A673 (cell line): ENCODE measurements at places on chromosomes 1 and 21. TPM values are rescaled to one million over a fixed set of nuclear protein-coding genes. Genes with fewer than 3 reads are reported as not detected.

The KISS1 gene
- total RNA-seq = not detected in 2 replicates

The IFT25 gene
- total RNA-seq = 34.7 and 41.0 TPM in 2 replicates

DNA sequence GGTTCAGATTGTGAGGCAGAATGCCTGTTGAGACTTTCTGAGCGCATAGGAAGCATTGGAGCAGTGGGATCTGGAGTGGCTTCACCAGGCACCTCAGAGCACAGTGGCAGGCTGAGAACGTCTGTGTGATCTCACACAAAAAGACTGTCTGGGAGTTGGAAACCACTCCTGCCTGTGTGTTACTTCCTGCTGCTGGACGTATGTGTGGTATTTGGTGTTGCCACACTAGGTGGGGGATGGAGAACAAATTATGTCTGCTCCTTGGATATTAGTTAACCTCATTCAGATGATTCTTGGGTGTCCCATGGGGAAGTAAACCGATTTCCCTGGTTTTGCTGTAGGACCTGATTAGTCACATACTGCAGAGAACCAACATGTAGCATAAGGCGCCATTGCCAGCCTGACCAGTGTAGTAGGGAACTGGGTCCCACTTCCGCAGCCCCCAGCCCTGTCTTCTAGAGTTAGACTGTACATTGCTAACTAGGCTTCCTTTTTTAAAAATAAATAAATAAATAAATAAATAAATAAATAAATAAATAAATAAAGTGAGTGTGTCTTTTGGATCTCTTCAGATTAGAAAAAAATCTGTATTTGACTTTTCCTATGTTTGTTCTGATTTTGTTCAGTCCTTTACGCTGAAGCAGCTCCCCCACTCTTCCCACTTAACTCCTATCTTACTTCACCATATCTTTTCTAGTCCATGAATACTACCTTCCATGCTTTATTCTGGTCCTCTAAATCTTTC is 26.9 kb downstream of the UCK2 start:
- H3K27me3 ChIP-seq = no peaks in the 10 kb centered on the region
- peak; percentile 53 for DNase-seq
- no peak overlapping the region for H3K27ac ChIP-seq
- H3K4me1 ChIP-seq = peaks cover 23% of the 10 kb centered on the region

GRCh38 chr1:167893798-167894197 is 20.1 kb downstream of the ADCY10 start:
- H3K4me1 ChIP-seq = no peaks in the 10 kb centered on the region
- H3K27me3 ChIP-seq = no peaks in the 10 kb centered on the region
- no peak overlapping the region for H3K27ac ChIP-seq
- no peaks in the 10 kb centered on the region for H3K36me3 ChIP-seq

GRCh38 chr1:156920233-156921052 is at the start of gene LRRC71:
LRRC71 (plus strand) TSS chr1:156920632; CDS start chr1:156920804, 172 bp downstream.
- H3K27me3 ChIP-seq = peaks cover 50% of the 10 kb centered on the region
- no peaks in the 10 kb centered on the region for H3K36me3 ChIP-seq
- H3K27ac ChIP-seq = no peak within 1 kb of the TSS
- peak; percentile 89 for DNase-seq

The DENND2D gene
- total RNA-seq = not detected in 2 replicates

The TMEM125 gene
- total RNA-seq = not detected in 2 replicates

DNA sequence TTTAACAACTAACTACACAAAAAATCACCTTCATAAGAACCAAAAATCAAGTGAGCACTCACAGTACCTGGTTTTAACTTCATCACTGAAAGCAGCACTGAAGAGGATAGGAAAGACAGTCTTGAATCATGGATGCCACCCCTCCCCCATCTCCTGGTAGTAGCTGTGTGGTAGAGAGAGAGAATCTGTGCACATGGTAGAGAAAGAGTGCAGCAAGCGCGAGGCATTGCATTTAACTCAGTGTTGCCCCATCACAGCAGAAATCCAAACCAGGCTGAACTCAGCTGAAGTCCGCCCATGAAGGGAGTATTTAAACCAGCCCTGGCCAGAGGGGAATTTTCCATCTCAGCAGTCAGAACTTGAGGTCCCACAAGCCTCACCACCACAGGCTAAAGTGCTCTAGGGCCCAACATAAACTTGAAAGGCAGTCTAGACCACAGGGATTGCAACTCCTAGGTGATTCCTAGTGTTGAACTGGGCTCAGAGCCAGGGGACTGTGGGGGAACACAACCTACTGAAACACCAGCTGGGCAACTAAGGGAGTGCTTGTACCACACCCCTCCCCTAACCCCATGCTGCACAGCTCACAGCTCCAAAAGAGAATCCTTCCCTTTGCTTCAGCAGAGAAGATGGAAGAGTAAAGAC is 38.4 kb downstream of the VAV3 start:
- H3K27ac ChIP-seq = no peak overlapping the region
- no peaks in the 10 kb centered on the region for H3K4me1 ChIP-seq
- DNase-seq = no peak

DNA sequence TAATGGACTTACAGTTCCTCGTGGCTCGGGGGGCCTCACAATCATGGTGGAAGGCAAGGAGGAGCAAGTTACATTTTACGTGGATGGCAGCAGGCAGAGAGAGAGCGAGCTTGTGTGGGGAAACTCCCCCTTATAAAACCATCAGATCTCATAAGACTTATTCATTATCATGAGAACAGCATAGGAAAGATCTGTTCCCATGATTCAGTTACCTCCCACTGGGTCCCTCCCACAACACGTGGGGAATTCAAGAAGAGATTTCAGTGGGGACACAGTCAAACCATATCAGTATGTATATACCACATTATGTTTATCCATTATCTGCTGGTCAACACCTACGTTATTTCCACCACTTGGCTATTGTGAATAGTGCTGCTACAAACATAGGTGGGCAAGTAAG is 352.3 kb upstream of the B3GALT2 start:
- DNase-seq = no peak
- H3K27me3 ChIP-seq = no peaks in the 10 kb centered on the region
- no peaks in the 10 kb centered on the region for H3K36me3 ChIP-seq
